Pancreas (tissue), 10 donors: ENCODE measurements at places on chromosomes 4 and X.

- no peak for DNase-seq
Measured at GRCh38 chr4:112001041-112001440, 144.2 kb upstream of the FAM241A start.

- DNase-seq: no peak
Measured at GRCh38 chrX:41043196-41043595, 42.0 kb upstream of the USP9X start.

DNA sequence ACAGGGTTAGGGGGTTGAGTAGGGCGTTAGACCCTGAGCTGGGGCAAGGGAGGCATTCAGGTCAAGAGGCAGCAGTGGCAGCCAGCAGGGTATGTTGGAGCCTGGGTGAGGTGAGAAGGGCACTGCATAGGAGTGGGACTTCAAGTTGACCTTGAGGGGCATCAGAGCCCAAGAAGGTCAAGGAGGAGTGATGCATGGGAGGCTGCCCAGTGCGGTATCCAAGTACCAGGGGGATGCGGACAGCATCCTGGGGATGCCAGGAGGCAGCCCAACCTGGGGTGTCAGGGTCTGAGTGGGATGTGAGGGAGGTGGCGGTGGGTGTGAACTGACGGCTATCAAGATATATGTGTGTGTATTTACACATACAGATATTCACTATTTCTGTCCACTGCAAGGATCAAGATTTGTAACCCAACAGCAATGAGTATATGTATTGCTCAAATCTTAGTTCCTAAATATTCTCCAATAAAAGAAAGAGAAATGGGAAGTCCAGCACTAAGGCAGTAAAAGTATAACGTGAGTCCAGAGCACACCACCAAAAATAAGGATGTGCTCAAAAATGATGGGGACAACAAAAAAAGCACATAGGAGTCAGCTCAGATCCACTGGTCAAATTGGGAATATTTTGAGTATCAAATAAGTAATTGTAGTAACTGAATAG lies 9.8 kb upstream of the DCLK2 start:
- DNase-seq: no peak

DNA sequence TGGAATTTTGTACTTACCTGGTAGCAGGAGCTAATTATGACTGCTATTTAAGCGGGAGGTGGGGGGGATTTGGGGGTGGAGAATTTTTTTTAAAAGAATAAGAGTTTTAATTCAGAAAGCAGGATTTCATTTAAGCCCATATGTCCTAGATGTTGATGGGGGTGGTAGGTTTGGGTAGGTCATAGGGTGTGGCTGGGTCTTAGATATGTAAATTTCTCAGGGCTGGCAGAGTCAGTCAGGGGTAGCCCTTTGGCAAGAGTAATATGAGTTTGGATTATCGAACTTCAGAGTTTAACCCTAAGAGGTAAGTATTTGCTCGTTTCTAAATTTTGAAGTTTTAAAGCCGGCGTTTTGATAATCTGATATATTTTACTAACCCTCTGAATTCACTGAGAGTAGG lies 35.2 kb upstream of the COX18 start:
- no peak for DNase-seq

DNA sequence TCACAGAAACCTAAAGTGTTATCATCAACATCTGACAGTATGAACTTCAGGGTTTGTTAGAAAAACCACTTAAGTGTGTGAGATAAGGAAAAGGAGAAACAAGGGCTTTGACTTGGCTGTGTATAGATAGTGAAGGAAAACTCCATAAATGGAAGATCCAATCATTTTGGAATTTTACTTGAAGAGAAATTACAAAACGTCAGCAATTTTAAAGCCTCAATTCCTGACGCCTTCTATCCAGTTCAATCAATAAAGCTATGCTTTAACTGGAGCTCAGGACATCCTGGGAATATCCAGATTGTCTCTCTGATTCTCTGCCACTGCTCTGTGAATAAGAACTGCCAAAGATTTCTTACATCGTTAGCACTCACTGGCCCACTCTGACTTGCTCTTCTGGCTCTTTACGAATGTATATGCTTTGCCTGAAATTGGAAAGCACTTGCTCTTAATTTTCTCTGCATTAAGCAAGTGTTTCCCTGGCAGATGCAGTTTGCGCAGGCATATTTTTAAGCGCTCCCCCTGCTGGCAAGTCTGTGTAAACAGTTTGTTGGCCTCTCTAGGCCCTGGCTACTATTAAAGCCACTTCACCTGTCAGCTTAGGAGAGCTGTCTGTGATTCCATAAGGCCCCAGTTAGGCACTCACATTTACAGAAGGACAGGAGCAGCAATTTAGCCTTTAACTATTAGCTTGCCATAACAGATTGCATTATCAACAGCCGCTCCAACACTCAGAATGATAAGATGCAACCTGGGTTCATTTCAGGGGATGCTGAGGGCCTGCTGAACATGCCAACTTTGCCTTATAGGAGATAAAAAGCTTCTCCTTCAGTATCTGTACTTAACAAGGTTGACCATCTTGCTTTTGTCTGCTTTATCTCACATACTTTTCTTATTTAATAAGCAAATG lies 251.4 kb upstream of the DDX53 start:
- DNase-seq: peak; percentile 25

GRCh38 chrX:97907791-97908190 lies 1024.1 kb downstream of the RPA4 start:
- DNase-seq: no peak

- no peak for DNase-seq
Measured at GRCh38 chr4:7701866-7702649, 237.6 kb downstream of the AFAP1 start.

GRCh38 chr4:24702281-24702680 lies 93.1 kb upstream of the SOD3 start:
- no peak for DNase-seq

GRCh38 chr4:189809839-189810238 lies 130.8 kb upstream of the FRG1 start:
- no peak for DNase-seq

GRCh38 chr4:114472269-114473032 lies 126.2 kb upstream of the UGT8 start:
- peak; percentile 27 for DNase-seq

GRCh38 chrX:139429913-139430312 lies 100.6 kb upstream of the F9 start:
- no peak for DNase-seq

DNA sequence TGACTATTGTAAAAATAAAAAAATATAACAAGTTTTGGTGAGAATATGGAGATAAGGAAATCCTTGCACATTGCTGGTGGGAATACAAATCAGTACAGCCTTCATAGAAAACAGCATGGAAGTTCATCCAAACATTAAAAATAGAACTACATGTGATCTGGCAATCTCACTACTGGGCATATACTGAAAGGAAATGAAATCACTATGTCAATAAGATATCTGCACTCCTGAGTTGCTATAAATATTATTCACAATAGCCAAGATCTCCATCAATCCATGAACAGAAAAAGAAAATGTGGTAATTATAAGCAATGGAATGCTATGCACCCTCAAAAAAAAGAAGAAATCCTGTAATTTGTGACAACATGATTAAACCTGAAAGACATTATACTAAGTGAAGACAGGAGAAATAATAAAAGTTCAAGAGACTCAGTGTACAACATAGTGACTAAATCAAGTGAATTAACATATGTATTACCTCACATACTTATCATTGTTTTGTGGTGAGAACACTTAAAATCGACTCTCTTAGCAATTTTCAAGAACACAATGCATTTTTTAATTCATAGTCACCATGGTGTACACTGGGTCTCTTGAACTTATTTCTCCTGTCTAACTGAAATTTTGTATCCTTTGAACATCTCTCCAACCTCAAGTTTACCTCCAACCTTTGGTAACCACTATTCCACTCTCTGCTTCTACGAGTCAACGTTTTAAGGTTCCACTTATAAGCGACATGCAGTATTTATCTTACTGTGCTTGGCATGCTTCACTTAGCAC lies 1703.7 kb upstream of the AGA start:
- DNase-seq: no peak

- DNase-seq: no peak
Measured at GRCh38 chr4:139493176-139493575, 39.3 kb downstream of the RAB33B start.

GRCh38 chrX:53594354-53594753 lies 92.2 kb downstream of the HUWE1 start:
- no peak for DNase-seq

- DNase-seq: no peak
Measured at GRCh38 chrX:68666580-68666979, 19.1 kb downstream of the STARD8 start.

GRCh38 chrX:34877436-34877835 lies 65.2 kb upstream of the FAM47B start:
- DNase-seq: no peak

GRCh38 chr4:78047366-78047765 lies 9.8 kb upstream of the FRAS1 start:
- DNase-seq: no peak

- DNase-seq: no peak
Measured at GRCh38 chr4:22312113-22312512, 203.8 kb downstream of the ADGRA3 start.

- DNase-seq: no peak
Measured at GRCh38 chr4:81350040-81350439, 121.7 kb downstream of the RASGEF1B start.

GRCh38 chrX:44415639-44416386 lies 72.3 kb upstream of the EFHC2 start:
- DNase-seq: peak; percentile 65

DNA sequence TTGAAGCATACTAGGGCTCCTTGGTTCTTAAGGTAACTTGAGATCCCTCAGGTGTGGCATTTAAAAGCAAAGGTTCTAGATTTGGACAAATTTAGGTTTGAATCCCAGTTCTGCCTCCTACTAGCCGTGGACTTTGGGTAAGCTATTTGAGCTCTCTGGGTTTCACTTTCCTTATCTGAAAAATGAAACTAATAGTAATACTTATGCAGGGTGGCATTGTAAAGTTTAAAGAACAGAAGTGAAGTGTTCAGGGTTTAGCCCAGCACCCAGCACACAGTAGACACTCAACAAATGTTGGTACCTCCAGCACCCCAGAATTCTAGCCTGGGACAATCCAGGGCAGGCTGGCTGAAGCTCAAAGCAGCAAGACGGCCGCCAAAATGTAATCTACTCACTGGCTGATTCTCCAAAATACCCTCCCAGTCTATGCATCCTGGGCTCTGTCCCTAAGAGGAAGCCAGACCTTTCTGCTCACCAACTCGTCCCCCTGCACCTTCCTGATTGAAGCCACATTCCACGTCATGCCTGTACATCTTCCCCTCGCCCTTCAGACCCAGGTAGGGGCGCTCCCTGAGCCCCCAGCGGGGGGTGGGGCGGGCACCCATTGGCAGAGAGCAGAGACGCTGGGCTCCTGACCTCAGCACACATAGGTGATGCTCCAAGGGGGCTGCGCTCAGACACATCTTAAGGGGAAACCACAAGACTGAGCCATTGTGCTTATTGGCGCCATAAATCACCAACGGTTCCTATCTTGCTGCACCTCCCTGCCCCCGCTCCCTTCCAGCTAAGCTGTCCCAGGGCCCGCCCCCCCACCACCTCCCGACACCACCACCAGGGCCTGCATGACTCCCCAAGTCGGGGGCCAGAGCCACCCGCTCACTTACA lies 160.6 kb downstream of the BCOR start:
- DNase-seq: no peak

DNA sequence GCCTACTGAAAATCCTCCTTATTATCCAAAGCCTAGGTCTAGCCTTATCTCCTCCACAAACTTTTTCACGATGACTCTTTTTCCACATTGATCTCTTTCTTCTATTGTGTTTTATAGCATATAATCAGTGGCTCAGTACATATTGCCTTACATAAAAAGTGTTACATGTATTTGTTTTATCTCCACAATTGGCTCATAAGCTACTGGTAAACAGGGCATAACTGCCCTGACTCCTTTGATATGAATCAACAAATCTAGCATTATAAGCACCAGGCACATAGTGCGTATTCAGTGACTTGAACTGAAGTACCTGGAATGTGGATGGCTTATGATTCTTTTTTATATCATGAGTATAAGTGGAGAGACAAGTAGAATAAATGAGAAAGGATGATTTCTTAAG lies 206.8 kb downstream of the TEX13A start:
- no peak for DNase-seq

DNA sequence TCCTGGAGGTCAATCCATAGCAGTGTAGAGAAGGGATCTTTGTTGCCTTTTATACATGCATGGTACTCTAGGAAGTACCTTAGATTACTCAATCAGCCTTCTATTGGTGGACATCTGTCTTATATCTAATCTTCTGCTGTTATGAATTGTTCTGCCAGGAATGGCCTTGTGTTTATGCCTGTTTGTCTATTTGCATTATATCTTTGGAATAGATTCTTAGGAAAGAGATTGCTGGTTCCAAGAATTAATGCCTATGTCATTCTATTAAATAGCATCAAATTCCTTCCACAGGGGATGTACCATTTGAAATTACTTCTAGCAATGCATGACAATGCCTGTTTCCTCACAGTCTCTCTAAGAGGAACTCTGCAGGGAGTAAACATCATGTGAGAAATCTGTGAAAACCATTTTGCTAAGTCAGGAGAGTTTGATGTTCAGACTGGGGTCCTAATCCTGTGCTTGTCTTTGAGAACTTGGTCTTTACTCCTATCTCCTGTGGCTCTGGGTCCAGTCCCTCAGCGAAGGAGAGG lies 42.5 kb downstream of the BEX3 start:
- DNase-seq: no peak

- no peak for DNase-seq
Measured at GRCh38 chrX:37509349-37509748, 62.1 kb upstream of the LANCL3 start.

- DNase-seq: no peak
Measured at GRCh38 chr4:13865871-13866669, 238.5 kb upstream of the BOD1L1 start.

DNA sequence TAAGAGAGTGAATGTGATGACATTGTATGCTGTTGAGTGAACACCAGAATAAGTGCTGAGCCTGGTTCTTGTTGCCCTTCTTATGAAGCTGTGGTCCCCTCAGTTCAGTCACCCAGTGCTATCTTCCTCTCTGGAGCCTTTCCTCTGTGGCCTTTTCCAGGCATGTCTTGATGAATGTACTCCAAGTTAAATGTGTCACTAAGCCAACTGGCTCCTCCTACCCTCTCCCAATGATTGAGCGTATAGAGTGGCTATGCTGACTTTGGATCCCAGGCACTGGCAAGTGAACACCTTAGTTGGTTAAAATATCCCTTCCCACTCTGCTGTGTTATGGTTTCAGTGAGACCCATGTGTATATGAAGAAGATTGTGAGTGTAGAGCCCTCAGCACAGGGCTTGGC lies 134.1 kb upstream of the MAMLD1 start:
- no peak for DNase-seq
